ENCODE measurements at places on chromosomes 2 and 18. TPM values are rescaled to one million over a fixed set of nuclear protein-coding genes. Genes with fewer than 3 reads are reported as not detected.

DSG2 gene
- polyA plus RNA-seq: 55.9 TPM

CPS1 gene
- 6.1 TPM for polyA plus RNA-seq

INO80C gene
- polyA plus RNA-seq: 31.2 TPM

KIF5C gene
- polyA plus RNA-seq: 5.5 TPM

DNA sequence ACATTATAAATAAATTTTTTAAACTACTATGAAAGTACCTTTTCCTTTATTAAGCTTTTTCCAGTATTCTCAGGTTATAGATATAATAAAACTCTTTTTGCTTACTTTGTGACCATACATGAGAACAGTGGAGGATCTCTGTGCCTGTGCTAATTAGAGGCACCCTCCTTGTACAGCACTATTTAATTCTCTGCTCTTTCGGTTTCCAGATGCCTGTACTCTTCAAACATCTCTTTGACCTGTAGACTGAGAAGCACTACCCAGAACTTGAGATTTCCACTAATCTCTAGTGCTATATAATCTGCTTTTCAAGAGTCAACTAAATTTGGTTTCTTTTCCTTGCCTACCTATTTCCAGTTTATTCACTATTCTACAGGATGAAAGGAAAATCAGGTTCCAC is 131.1 kb downstream of the GULP1 start:
- DNase-seq: no peak

DNA sequence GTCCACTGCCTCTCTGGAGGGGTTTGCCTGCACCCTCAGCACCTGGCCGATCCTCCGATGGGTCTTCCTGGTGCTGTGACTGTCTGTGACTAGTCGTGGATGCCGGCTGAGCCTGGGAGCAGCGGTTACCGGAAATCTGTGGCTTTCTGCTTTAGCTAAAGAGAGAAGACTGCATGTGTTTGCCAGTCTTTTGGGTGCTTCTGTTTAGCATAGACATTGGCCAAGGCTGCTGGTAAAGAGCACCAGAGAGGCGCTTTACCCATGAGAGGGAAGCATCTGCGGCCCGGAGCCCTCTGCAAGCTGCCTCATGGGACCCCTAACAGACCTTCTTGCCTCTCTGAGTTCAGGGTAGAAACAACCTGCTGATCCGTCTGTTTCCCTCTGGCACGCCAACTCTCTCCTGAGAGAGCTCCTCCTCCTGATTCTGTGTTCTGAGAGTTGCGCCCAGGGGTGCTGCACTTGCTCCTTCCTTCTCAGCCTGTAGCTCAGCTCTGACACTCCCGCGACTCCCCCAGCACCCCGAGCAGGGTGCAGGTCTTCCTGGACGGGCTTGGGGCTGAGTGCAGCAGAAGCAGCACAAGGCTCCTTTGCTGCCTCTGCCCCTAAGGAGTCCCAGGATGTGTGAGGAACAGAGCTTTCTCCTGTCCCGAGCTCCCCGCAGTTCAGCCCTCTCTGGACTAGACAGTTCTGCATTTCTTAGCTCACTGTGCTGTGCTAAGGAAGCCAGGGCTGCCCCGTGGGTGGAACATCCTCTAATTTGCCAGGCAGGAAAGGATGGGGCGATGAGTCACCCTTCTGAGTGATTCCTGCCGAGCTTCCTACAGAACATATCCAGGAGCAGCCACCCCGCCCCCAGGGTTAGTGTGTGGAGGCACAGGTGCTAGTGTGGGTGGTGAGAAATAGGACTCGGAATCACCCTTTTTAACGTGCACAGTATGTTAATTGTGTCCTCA is 203.2 kb downstream of the SH3RF3 start:
- no peak for DNase-seq

GRCh38 chr2:9653485-9654271 is 22.9 kb upstream of the YWHAQ start:
- DNase-seq: no peak

FBLN7 gene
- polyA plus RNA-seq: 13.6 TPM

SYT4 gene
- 0.38 TPM for polyA plus RNA-seq

DNA sequence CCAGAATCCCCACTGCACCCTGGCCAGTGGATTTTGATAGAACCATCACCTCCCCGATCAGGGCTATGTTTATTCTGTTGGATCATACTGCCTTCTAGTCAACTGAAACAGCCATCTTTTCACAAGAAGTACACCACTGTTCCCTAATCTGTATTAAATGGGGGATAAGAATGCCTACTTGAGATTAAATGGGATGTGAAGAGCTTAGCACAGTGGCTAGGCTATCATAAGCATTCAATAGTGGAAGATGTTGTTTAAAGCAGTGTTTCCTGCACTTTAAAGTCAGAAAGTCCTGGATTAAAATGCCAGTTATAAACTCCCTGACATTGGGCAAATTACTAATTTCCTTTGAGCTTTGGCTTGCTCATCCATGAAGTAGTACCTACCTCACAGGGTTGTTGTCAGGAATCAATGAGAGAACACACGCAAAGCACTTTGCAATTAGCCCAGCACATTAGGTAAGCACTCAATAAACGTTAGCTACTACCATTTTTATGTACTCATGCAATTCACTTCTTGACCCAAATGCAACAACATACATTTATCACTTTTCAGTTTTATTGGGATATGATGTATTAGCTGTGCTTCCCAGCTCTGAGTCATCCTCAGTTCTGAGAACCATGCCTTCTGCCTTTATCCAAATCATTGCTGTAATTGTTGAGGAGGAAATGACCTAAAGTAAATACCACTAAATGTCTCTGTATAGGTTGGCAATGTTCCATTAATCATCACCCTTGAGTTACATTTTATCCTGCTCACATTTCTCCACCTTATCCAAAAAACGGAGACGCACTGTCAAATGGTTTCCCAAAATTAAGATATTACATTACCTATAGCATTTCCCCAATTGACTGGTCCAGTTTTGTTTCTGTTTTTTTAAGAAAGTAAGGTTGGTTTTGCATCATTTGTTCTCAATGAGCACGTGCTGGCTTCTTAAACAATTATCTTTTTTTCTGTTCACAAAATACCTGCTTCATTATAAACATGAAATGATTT is 2.1 kb downstream of the TMEM247 start:
- DNase-seq: no peak

SERPINB5 gene
- polyA plus RNA-seq: 0.13 TPM

SLC5A7 gene
- polyA plus RNA-seq: 1.3 TPM

- DNase-seq: no peak
Measured at GRCh38 chr2:185130685-185131084, 532.4 kb downstream of the ZNF804A start.

MGAT4A gene
- polyA plus RNA-seq: 33.4 TPM

DNA sequence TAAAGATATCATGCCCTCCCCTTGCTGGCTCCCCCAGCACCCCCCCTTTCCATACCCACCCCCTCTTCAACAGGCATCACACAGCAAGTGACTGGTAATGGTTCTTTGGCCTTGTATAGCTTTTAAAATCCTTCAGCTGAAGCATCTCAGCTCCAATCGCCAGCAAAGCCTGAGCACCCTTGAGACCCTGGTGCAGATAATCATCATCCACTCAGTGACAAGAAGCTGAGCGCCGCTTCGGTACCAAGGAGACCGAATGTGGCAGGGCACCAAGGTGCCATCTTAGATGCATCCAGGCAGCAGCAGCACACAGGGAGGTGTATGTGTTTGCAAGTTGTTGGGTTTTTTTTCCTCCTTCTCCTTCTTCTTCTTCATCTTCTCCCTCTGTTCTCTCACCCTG is 232.7 kb downstream of the BCL11A start:
- DNase-seq: no peak

- no peak for DNase-seq
Measured at GRCh38 chr18:23247331-23247730, 112.0 kb downstream of the CABLES1 start.

- DNase-seq: peak; percentile 74
Measured at GRCh38 chr18:9737472-9738121, 29.5 kb downstream of the RAB31 start.

DNA sequence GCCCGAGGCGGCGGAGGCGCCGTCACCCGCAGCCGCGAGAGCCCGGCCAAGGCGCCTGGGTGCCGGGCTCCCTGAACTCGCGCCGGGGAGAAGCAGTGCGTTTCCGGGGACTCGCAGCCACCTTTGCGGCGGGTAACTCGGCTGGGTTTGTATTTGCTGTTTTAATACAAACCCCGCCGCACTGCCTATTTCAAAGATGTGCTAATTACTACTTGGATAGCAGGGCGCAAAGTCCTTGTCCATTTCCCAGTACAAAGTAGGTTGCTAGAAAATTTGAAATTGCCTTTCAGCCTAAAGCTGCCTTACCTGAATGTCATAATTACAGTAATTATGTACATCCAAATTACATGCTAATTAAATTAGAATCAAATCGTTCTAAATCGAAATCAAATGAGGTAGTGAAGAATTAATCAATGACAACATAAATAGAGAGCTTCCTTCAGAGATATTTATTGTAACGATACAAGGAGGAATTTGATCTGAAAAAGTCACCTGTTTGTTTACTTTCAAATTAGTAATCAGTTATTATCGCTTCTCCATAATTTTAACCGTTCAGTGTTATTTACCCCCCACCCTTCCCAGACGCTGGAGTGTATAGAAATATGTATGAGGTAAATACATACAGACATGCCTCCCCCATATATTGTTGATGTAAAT is 8.1 kb downstream of the SP9 start:
- no peak for DNase-seq

TMEM163 gene
- 1.6 TPM for polyA plus RNA-seq

- peak; percentile 74 for DNase-seq
Measured at GRCh38 chr18:61551586-61551985, 218.4 kb downstream of the CDH20 start.

GRCh38 chr18:35592298-35592697 is 10.8 kb downstream of the GALNT1 start:
- no peak for DNase-seq

SCN3A gene
- polyA plus RNA-seq: 0.60 TPM

KCNIP3 gene
- polyA plus RNA-seq: 17.7 TPM

GPR39 gene
- 3.3 TPM for polyA plus RNA-seq

GRCh38 chr18:61957801-61958516 is 65.2 kb upstream of the RNF152 start:
- no peak for DNase-seq
